ENCODE measurements at places on chromosomes 5 and 9.

- H3K27me3 ChIP-seq, result no peaks in the 10 kb centered on the region
- DNase-seq, result no peak
- H3K36me3 ChIP-seq, result no peaks in the 10 kb centered on the region
- no peak overlapping the region for H3K27ac ChIP-seq
- H3K4me3 ChIP-seq, result no peak overlapping the region
- peaks cover 2% of the 10 kb centered on the region for H3K4me1 ChIP-seq
Measured at GRCh38 chr5:91306497-91306896, 76.6 kb downstream of the ARRDC3 start.

DNA sequence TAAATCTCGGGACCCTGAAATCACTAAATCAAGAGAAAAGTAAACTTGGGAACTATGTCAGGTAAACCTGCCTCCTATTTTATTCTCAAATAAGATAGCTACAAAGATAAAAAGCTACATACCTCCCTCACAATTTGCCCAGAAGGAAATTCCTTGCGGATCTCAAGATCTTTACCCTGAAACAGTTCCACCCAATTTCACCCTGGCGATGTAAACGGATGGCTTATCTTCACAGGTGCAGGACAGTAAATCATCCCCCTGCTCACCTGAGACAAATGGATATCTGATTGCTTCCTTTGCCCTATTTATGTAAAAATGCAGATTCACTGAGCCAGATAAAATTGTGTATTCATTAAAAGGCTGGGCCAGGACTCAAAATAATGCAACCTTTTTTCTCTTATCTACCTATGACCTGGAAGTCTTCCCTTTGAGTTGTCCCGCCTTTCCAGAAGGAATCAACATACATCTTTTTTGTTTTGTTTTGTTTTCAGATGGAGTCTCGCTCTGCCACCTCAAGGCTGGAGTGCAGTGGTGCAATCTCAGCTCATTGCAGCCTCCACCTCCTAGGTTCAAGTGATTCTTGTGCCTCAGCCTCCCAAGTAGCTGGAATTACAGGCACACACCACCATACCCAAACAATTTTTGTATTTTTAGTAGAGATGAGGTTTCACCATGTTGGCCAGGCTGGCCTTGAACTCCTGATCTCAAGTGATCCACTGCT is 13.8 kb downstream of the TMEM267 start:
- H3K36me3 ChIP-seq, result peaks cover 37% of the 10 kb centered on the region
- no peak overlapping the region for H3K4me3 ChIP-seq
- H3K27ac ChIP-seq, result no peak overlapping the region
- H3K27me3 ChIP-seq, result no peaks in the 10 kb centered on the region
- no peaks in the 10 kb centered on the region for H3K4me1 ChIP-seq

DNA sequence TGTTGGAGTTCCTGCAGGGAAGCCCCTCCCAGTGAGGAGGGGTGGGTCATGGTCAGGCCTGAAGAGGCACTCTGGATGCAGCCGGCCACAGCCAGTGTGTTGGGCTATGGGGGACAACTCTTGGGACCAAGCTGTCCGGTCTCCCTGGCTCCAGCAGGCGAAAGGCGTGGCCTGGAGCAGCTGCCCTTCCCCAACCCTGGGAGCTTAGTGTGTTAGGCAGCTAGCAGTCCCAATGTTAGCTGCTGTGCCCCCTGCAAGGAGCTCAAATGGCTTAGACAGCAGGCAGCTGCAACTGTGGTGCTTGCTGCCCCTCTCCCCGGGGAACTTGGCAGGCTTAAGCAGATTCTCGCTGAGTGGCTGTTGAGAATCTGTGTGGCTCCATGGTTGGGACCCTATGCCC is 67.5 kb upstream of the ACTBL2 start:
- H3K36me3 ChIP-seq, result no peaks in the 10 kb centered on the region
- no peaks in the 10 kb centered on the region for H3K4me1 ChIP-seq
- no peak for DNase-seq
- H3K27ac ChIP-seq, result no peak overlapping the region

DNA sequence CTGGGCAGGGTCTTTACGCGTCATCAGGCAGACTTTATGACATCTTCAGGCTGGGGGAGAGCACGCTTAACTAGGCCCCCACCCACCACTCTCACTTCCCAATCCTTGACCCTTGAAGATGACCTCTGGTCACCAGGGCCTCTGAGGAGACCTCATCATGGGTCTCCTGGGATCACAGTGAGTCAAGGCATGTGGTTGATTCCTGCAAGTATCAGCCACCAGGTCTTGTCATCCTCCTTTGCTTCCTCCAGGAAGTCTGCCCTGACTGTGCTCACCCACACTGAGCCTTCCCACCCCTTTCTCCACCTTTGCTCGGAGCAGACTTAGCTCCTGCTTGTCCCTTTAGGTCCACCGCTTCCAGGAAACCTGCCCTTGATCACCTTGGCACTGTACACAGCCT is 17.3 kb downstream of the ODF2 start:
- no peak for DNase-seq
- H3K27me3 ChIP-seq, result no peaks in the 10 kb centered on the region
- peaks cover 16% of the 10 kb centered on the region for H3K4me1 ChIP-seq
- H3K27ac ChIP-seq, result no peak overlapping the region
- no peak overlapping the region for H3K4me3 ChIP-seq
- H3K36me3 ChIP-seq, result peaks cover 30% of the 10 kb centered on the region

DNA sequence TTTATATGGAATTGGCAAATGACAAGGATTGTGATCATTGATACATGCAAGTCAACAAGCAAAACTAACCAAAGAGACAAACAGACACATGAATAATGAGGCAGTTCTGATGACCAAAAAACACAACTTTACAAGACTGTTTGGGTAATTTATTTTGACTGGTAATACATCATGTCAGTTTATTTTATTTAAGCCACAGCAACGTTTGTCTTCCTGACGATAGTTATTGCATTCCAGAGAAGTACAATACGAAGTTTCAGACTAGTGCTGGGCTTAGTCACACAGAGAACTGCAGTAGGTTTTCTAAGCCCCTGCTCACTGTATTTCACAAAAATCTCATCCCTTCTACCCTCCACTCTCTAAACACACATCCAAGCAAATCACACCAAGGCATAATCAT is 514.2 kb downstream of the RAB3C start:
- H3K27ac ChIP-seq, result no peak overlapping the region
- no peak for DNase-seq
- no peaks in the 10 kb centered on the region for H3K27me3 ChIP-seq
- no peaks in the 10 kb centered on the region for H3K36me3 ChIP-seq

DNA sequence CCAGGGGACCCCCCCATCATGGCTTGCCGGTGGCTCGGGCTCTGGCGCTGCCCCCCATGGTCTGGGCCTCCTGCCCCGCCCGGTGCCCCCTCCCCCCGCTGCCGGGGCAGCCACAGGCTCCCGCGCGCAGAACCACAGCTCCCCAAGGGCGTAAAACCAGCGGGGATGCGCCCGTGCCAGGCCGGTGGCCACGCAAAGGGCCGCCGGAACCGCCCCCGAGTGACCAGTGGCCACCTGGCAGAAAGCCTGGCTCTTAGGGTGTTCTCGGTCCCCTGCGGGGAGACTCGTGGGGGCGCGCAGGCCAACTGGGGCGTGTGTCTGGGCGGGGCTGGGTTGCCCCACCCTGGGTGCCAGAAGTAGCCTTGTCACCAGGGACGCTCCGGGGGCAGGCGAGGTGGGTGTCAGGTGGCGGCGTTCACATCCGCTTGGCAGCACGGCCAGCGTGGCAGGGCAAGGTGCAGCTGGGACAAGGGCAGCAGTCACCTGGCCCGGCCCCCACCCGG is 515 bp upstream of the AGPAT2 start:
- DNase-seq, result peak; percentile 52
- no peak overlapping the region for H3K27ac ChIP-seq
- H3K4me3 ChIP-seq, result no peak overlapping the region
- no peaks in the 10 kb centered on the region for H3K27me3 ChIP-seq
- H3K36me3 ChIP-seq, result no peaks in the 10 kb centered on the region

- H3K36me3 ChIP-seq, result no peaks in the 10 kb centered on the region
- H3K4me3 ChIP-seq, result no peak overlapping the region
- H3K4me1 ChIP-seq, result no peaks in the 10 kb centered on the region
- H3K27me3 ChIP-seq, result no peaks in the 10 kb centered on the region
Measured at GRCh38 chr5:54176066-54176830, 134.1 kb downstream of the ARL15 start.

- H3K4me3 ChIP-seq, result no peak overlapping the region
- H3K27me3 ChIP-seq, result no peaks in the 10 kb centered on the region
- no peak for DNase-seq
- H3K36me3 ChIP-seq, result no peaks in the 10 kb centered on the region
- H3K27ac ChIP-seq, result no peak overlapping the region
Measured at GRCh38 chr5:85647349-85648127, 970.2 kb upstream of the COX7C start.

DNA sequence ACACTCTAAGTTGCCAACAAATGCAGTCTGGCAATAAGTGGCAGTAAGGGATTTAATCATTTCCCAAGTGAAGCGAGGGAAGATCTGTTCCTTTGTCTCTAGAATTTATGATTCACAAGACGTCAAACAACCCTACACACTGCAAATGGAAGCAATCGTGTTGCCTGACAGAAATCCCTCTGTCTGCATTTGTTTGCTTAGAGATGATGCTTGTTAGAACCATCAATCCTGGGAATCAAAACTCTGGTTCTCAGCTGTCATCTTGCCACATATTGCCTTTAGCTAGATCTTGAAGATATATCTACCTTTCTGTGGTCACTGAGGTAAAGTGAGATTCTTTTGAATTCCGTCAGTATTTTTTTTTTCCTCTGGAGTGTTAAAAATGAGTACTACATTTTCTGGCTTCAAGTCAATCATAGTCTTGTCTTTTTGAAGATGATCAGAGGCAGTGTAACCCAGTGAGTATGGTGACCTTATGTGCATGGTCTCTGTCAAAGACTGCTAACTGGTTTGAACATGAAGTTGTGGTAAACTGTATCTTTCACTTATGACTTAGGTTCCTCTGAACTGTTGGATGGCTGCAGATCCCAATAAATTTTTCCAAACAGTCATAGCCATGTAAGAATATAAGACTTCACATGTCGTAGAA is 106.4 kb upstream of the STARD4 start:
- DNase-seq, result no peak
- no peaks in the 10 kb centered on the region for H3K27me3 ChIP-seq
- no peak overlapping the region for H3K27ac ChIP-seq
- H3K36me3 ChIP-seq, result no peaks in the 10 kb centered on the region

DNA sequence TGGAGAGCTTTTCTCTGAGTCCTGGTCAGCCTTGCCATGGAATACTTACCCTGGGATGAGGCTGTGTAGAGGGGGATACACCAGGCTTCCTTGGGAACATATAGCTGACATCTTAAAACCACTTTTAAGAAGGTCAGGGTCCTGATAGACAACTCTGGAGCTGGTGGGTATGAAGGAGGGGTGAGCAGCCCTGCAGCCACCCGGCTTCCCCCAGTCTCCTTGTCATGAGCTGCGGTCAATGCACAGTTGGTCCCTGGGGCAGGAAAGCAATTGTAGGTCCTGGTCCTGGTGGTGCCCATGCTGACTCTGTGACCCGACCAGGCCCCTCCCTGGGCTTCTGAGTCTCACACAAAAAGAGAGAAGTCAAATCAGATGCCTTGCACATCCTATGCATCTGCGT is 63.6 kb downstream of the MRPL36 start:
- no peak for DNase-seq
- no peaks in the 10 kb centered on the region for H3K4me1 ChIP-seq
- H3K27ac ChIP-seq, result no peak overlapping the region

- H3K36me3 ChIP-seq, result no peaks in the 10 kb centered on the region
- peaks cover 28% of the 10 kb centered on the region for H3K4me1 ChIP-seq
- no peaks in the 10 kb centered on the region for H3K27me3 ChIP-seq
- H3K4me3 ChIP-seq, result no peak overlapping the region
- no peak for DNase-seq
Measured at GRCh38 chr5:168712280-168712924, 133.2 kb upstream of the PANK3 start.

GRCh38 chr5:114416254-114416653 is 54.4 kb downstream of the KCNN2 start:
- H3K27ac ChIP-seq, result no peak overlapping the region
- no peaks in the 10 kb centered on the region for H3K27me3 ChIP-seq
- no peaks in the 10 kb centered on the region for H3K36me3 ChIP-seq

GRCh38 chr5:22780756-22781155 is 72.4 kb downstream of the CDH12 start:
- H3K4me3 ChIP-seq, result no peak overlapping the region
- no peak for DNase-seq
- H3K27ac ChIP-seq, result no peak overlapping the region
- H3K4me1 ChIP-seq, result peaks cover 17% of the 10 kb centered on the region
- no peaks in the 10 kb centered on the region for H3K27me3 ChIP-seq

- no peaks in the 10 kb centered on the region for H3K4me1 ChIP-seq
- no peak overlapping the region for H3K4me3 ChIP-seq
- H3K36me3 ChIP-seq, result no peaks in the 10 kb centered on the region
- H3K27me3 ChIP-seq, result no peaks in the 10 kb centered on the region
Measured at GRCh38 chr5:136840601-136841000, 475.3 kb upstream of the TRPC7 start.

DNA sequence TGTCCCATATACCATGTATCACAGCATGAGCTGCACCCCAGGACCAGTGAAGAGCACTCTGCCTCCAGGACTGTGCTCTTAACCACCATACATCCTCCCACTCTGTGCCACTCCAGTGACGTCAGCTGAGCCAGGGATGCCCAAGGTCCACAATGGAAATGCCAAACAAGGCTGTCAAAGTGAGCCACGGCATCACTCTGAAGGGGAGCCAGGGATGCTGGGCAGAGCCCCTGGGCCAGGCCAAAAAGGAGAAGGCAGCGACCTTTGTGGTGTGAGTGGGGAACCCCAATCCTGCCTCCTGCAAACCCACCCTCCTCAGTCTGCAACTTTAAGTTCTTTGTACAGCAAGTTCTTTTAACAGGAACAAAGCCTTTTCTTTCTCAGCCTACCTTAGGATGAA is 242.7 kb downstream of the SYK start:
- H3K27me3 ChIP-seq, result no peaks in the 10 kb centered on the region
- H3K36me3 ChIP-seq, result no peaks in the 10 kb centered on the region
- no peak overlapping the region for H3K27ac ChIP-seq
- H3K4me1 ChIP-seq, result no peaks in the 10 kb centered on the region

DNA sequence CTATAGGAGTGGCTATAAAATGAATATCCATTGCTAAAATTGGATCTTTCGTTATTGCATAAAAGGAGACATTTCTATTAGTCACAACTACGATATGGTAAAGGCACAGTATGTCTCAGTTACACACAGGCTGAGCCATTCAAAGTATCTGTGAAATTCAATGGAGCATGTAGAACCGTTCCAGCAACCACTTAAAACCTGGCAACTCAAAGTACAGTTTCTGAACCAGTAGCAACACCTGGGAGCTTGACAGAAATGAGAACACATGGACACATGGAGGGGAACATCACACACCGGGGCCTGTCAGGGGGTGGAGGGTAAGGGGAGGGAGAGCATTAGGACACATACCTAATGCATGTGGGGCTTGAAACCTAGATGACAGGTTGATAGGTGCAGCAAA is 15.4 kb downstream of the POC5 start:
- H3K4me1 ChIP-seq, result no peaks in the 10 kb centered on the region
- no peak overlapping the region for H3K4me3 ChIP-seq
- no peaks in the 10 kb centered on the region for H3K27me3 ChIP-seq
- H3K36me3 ChIP-seq, result peaks cover 32% of the 10 kb centered on the region

DNA sequence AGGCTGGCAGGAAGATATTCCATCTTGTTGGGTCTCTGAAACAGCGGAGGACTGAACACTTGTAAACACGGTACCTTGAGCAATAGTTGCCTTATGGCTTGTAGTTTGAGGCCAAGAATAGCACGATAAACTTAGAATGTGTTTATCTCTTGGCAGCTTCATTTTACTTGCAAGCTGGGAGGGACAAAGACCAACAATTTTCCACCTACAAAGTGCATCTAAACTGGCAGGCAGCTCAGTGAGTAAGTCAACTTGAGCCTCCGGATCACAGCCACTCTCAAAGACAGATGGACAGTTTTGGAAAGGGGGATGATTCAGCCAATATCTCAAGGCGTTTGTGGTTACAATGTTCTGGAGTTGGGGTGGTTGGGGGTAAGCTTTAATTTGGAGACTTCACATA is 652.6 kb downstream of the CETN3 start:
- H3K4me1 ChIP-seq, result no peaks in the 10 kb centered on the region
- no peak overlapping the region for H3K27ac ChIP-seq
- H3K36me3 ChIP-seq, result no peaks in the 10 kb centered on the region
- H3K27me3 ChIP-seq, result no peaks in the 10 kb centered on the region
- no peak overlapping the region for H3K4me3 ChIP-seq
